WTC11 (cell line): ENCODE measurements at places on chromosomes 6 and 20. TPM values are rescaled to one million over a fixed set of nuclear protein-coding genes. Genes with fewer than 3 reads are reported as not detected.

Gene RPS6KA2
- 19.2 to 24.2 TPM (median 20.3 TPM) in 3 replicates for total RNA-seq

Gene SNAP25
- 0.41 to 0.72 TPM (median 0.57 TPM) in 3 replicates for total RNA-seq

Gene CALHM4
- not detected in 3 replicates for total RNA-seq

Gene TP53TG5
- total RNA-seq = 0.37 to 0.85 TPM in 2 of 3 replicates, not detected in the other

Gene C20orf141
- total RNA-seq = not detected in 3 replicates

Gene SDHAF4
- 20.0 to 23.1 TPM (median 20.1 TPM) in 3 replicates for total RNA-seq

Gene LY6G6F
- total RNA-seq = not detected in 3 replicates

Gene THBS2
- 33.5 to 40.3 TPM (median 35.8 TPM) in 3 replicates for total RNA-seq

DNA sequence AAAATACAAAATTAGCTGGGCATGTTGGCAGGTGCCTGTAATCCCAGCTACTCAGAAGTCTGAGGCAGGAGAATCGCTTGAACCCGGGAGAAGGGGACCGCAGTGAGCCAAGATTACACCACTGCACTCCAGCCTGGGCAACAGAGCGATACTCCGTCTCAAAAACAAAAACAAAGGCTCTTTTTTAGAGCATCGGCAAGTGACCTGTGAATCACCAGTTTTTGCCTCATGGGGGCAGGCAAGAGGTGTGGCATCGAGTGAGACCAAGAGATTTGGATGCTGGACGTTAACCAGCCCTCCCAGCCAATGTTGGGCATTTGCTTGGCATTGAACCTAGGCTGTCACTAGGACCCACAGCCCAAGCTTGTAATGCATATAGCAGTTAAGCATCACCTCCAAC, 14.6 kb upstream of the CDK5RAP1 start:
- no peaks in the 10 kb centered on the region for H3K27me3 ChIP-seq
- H3K27ac ChIP-seq = no peak overlapping the region
- DNase-seq = peak; percentile 52
- H3K4me3 ChIP-seq = no peak overlapping the region
- H3K36me3 ChIP-seq = no peaks in the 10 kb centered on the region

DNA sequence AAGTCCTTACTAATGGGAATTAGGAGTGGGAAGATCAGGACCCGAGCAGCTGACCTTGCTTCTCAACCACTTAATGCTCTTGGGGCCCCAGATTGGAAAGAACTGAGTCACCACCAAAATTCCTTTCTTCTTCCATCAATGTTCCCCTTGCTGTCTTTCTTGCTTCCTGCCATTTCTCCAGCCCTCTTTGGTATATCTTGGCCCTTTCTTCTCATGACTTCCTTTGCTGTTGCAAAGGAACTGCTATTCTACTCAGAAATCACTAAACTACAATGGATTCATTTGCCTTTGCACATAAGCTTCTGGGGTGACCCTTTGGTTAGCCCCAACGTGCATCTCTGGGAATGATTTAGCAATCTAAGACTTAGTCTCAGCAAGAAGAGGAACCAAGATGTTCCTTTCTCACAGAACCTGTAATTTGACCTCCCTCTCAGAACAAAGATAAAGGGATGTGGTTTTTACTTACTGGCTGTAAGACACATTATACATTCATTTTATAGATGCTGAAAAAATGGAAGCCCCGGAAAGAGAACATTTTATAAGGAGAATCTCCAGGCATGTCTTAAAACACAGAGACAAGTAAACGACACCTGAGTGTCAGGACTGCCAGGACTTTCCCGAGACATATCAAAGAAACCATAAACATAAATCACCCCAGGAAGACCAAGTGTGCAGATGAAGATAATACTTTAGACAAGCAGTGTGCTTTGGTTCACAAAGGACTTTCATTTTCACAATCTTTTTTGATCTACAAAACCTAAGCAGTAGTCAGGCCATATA, 99.0 kb upstream of the TNFAIP3 start:
- DNase-seq = no peak
- no peak overlapping the region for H3K27ac ChIP-seq
- H3K4me3 ChIP-seq = no peak overlapping the region
- H3K27me3 ChIP-seq = peaks cover 2% of the 10 kb centered on the region; the same call in 1 of the 2 replicates
- H3K36me3 ChIP-seq = no peaks in the 10 kb centered on the region

DNA sequence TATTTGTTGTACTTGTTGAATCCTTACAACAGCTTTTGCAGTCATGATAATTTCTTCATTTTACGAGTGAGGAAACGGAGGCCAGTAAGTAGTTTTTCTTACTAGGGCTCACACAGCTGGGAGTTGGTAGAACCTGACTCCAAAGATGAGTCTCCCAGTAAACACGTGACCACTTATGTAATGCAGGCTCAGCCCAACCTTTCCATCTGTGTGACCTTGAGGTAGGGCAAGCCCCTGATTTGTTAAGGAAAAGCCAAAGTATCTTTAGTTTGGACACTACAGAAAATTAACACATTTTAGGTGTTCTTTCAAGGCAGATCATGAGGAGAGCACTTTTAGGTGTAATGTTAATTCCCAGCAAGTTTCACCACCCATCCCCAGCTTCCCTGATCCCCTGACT, 111.3 kb downstream of the LRRC1 start:
- no peak for DNase-seq
- peaks cover 16% of the 10 kb centered on the region for H3K4me1 ChIP-seq
- no peak overlapping the region for H3K4me3 ChIP-seq
- H3K27ac ChIP-seq = no peak overlapping the region

DNA sequence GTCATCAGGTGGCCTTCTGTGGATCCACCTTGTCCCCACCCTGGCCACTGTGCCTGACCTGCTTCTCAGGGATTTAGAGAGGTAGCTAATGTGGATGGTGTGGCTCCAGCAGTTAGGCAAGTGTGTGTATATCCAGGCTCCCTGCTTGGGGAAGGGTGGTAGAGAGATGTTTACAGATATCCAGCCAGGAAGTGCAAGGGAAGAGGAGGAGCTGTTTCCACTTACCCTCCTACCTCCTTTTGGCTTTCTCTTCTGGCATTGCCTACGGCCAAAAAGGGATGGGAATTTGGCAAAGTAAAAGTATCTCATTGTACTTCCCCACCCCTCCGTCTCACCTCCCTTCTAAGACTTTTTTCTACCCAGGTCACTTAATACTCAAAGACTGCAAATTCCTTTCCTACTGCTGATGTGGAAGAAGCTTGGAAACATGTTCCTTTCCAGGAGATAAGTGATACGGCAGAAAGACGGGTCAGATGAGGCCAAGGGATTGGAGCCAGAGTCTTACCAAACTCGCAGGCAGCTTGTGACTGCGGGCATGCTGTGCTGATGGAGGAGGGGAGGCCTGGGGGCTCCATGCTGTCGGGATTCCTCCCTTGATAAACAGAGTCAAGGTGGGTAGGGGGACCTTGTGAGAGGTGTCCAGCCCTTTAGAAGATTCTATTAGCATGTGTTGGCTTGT, 253.4 kb downstream of the PRL start:
- H3K36me3 ChIP-seq = peaks cover 33% of the 10 kb centered on the region
- H3K4me3 ChIP-seq = no peak overlapping the region
- H3K27ac ChIP-seq = peak overlapping the region; percentile 76

- H3K36me3 ChIP-seq = peaks cover 7% of the 10 kb centered on the region; the same call in 1 of the 2 replicates
- H3K4me1 ChIP-seq = peaks cover 8% of the 10 kb centered on the region
- no peak for DNase-seq
- no peak overlapping the region for H3K4me3 ChIP-seq
- no peaks in the 10 kb centered on the region for H3K27me3 ChIP-seq
These were observed 96.8 kb upstream of the GJE1 start for GRCh38 chr6:142035890-142036289.

DNA sequence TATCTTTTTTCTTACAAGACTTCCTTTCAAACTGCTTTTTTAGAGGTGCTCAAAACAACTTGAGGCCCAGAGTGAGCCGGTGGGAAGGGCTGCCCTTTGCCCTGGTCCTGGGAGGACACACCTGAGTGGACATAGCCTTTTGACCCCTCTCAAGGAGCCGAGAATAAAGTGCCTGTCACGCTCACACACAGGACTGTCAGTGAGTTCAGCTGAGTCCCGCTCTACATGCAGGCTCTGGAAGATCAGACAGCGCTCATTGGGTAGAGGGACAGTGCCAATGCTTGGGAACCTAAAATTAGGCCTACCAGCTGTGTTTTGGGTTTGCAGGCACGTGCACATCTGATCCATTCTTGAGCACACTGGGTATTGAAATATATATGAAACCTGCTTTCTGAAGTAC, 387.8 kb downstream of the CD83 start:
- DNase-seq = no peak
- H3K27me3 ChIP-seq = peaks cover 2% of the 10 kb centered on the region; the same call in 1 of the 2 replicates
- no peak overlapping the region for H3K4me3 ChIP-seq
- no peak overlapping the region for H3K27ac ChIP-seq
- H3K4me1 ChIP-seq = 0 out of 2 replicates have a peak, but pooled peaks cover 3% of the 10 kb centered on the region

- H3K27me3 ChIP-seq = peaks cover 6% of the 10 kb centered on the region
- peaks cover 7% of the 10 kb centered on the region; the same call in 1 of the 2 replicates for H3K4me1 ChIP-seq
- no peak overlapping the region for H3K4me3 ChIP-seq
- H3K27ac ChIP-seq = no peak overlapping the region
- H3K36me3 ChIP-seq = no peaks in the 10 kb centered on the region
These were observed 7.2 kb upstream of the PLEKHG1 start for GRCh38 chr6:150592377-150592995.

DNA sequence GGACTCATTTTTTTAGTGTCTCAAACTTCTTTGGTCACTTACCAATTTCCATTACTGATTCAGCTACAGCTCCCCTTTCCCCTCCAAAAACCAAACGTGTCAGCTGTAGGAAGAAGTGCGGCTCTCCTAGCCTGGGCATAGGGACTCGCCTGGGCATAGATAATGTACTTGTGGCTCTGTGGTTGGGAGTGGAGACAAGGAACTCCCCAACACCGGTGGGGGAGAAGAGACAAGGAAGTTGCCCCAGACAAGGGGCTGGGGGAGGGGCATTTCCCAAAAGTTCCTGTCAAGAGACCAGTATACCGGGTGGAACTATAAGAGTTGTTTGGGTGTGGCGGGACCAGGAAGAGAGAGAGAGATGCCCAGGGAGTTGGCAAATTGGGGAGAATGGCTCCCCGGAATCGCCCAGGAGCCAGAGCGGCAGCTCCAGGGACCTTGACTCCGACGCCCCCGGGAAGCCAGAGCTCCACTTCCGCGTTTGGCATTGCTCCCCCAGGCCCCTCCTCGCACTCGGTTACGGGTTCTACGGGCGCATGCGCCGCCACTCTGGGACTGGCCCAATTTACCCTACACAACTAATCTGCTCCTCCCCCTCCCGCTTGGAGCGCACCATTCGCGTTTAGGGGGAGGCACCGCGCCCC, 871 bp upstream of the ZFAND3 start:
- no peaks in the 10 kb centered on the region for H3K27me3 ChIP-seq
- peak overlapping the region; percentile 95 for H3K27ac ChIP-seq
- peak overlapping the region; percentile 94 for H3K4me3 ChIP-seq
- DNase-seq = peak; percentile 94

DNA sequence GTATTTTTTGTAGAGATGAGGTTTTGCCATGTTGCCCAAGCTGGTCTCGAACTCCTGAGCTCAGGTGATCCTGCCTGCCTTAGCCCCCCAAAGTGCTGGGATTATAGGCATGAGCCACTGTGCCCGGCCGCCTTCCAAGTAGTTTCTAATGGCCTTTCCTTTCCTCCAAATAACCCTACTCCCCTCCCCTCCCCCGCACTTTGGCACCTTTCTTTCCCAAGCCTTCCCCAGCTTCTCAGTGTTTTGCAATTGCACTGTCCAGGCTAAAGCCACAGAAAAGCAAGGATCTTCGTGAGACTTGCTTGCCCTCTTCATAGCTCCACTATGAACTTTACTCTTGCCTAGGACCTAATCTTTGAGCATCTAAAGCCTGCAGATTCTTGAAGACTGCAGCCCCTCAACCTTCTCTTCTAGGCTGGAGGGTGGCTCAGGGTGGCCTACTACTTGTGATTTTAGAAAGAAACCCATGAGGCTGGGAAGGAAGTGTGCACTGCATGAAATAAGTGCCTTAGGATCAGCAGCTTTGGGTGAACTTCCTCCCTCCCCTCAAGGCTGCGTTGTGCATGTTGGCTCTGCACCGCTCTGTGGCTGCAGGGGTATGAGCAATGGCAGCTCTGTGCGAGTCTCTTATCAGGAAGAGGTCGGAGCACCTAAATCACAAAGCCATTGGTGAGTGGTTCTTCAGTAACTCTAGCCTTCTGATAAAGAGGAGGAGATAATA, 152.4 kb upstream of the SNX9 start:
- peaks cover 35% of the 10 kb centered on the region for H3K4me1 ChIP-seq
- no peak overlapping the region for H3K4me3 ChIP-seq
- H3K27me3 ChIP-seq = no peaks in the 10 kb centered on the region; the same call in 1 of the 2 replicates
- no peak for DNase-seq
- 0 out of 2 replicates have a peak, but pooled peaks cover 3% of the 10 kb centered on the region for H3K36me3 ChIP-seq
- no peak overlapping the region for H3K27ac ChIP-seq

DNA sequence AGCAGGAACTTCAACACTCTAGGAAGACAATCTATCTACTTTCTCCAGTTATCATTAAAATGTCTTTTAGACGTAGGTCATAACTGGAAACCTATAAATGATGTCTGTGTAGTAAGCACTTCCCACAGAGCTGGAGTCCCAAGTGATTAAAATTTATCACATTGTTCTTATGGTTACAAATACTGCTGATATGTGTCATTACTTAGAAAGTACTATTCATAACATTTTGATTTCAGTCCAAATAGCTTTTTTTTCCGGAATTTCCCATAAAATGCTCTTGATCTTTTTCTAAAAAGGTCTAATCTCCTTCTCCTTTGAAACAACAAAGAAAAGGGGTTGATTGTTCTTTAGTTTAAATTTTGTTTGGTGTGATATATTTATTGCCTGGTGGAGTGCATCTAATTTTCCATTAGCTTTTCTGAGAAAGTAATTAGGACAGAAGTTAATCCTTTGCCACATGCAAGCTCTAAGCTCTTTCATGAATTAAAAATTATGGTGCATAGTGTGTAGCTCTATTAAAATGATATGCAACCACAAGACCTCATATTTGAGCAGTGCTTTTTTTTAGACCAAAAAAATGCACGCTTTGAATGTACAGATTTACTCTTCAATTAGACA, 132.7 kb upstream of the TCF21 start:
- no peak overlapping the region for H3K27ac ChIP-seq
- no peak overlapping the region for H3K4me3 ChIP-seq
- H3K4me1 ChIP-seq = no peaks in the 10 kb centered on the region
- H3K27me3 ChIP-seq = no peaks in the 10 kb centered on the region

- H3K4me1 ChIP-seq = peaks cover 9% of the 10 kb centered on the region
- no peaks in the 10 kb centered on the region for H3K27me3 ChIP-seq
- DNase-seq = no peak
- H3K4me3 ChIP-seq = no peak overlapping the region
- H3K27ac ChIP-seq = no peak overlapping the region
These were observed 23.0 kb downstream of the RNASET2 start for GRCh38 chr6:166933396-166933795.

GRCh38 chr6:47974106-47974505, 136.9 kb downstream of the PTCHD4 start:
- peaks cover 10% of the 10 kb centered on the region for H3K4me1 ChIP-seq
- DNase-seq = no peak
- no peaks in the 10 kb centered on the region for H3K36me3 ChIP-seq
- H3K27me3 ChIP-seq = no peaks in the 10 kb centered on the region
